ENCODE measurements at places on chromosomes 2 and 18.

GRCh38 chr2:63776382-63776781 is 65.3 kb upstream of the UGP2 start:
- no peak for DNase-seq

GRCh38 chr18:59606193-59607077 is 90.8 kb downstream of the CCBE1 start:
- no peak for DNase-seq

DNA sequence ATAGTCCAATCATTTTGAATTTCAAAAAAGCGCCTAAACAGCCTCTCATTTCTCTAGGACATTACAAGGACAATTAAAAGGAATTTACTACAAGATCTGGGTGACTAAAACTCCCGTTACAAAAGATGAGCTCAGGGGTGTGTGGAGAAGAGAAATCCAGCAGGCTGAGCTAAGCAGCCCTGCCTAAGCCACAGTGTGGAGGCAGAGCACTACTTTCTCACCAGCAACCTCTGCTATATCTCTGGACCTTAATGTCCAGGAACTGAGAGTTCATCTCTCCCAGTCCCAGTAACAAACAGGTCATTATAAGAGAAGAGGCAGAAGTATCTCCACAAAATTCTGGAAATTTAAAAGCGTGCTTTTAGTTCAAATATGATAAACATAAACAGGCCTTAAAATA is 18.9 kb upstream of the ANKRD62 start:
- DNase-seq, result no peak

DNA sequence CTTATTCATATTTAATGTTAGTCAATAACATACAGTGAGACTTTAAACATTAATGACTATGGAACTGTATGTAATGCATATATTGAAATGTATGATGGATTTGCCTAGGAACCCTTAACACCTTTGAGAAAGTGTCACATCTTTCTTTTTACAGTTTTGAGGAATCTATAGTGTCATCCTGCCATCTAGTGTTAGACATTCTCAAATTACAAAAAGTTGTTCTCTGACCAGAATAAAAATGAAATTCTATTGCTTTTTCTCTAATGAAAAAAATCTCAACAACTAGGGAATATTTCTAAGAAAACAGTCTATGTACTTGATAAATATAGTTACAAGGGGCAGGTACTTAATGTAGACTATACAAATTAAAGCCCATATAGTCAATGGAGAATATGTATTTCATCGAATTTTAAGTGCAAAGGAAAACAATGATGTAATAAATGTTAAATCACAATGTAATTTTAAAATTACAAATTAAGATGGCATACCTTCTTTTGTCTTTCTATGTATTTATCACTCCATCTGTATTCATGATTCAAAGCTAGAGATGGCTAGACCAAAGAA is 5.1 kb upstream of the CALCRL start:
- no peak for DNase-seq

DNA sequence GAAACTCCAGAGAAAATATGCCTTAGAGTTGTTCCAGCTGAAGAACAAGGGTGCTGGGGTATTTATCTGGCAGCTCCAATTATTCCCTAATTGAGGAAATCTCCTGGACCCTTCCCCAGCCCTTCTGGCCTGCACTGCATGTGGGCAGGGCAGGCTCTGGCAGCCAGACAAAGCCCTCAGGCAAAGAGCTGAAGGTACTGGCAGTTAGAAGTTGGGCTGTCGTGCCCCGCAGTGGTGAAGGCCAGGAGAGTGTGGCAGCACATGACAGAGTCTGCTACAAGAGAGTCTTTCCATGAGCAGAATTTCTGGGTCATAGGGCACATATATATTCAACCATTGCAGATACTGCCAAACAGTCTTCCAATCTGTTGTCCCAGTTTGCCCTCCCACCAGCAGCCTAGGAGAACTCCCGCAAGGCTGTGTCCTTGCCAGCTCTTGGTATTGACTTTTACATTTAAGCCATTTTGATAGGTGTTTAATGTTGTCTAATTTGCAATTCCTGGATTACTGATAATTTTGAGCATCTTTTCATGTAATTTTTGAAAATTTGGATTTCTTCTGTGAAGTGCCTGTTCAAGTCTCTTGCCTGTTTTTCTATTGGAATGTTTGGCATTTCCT is 26.6 kb downstream of the ONECUT2 start:
- no peak for DNase-seq

GRCh38 chr2:74779587-74780135 is 54.3 kb upstream of the HK2 start:
- DNase-seq, result no peak

- DNase-seq, result peak; percentile 41
These were observed 285.0 kb upstream of the PARD3B start for GRCh38 chr2:204260162-204260877.

- no peak for DNase-seq
These were observed 146.3 kb upstream of the SKOR2 start for GRCh38 chr18:47397671-47398319.

- DNase-seq, result no peak
These were observed 12.9 kb downstream of the FZD7 start for GRCh38 chr2:202046572-202046971.

DNA sequence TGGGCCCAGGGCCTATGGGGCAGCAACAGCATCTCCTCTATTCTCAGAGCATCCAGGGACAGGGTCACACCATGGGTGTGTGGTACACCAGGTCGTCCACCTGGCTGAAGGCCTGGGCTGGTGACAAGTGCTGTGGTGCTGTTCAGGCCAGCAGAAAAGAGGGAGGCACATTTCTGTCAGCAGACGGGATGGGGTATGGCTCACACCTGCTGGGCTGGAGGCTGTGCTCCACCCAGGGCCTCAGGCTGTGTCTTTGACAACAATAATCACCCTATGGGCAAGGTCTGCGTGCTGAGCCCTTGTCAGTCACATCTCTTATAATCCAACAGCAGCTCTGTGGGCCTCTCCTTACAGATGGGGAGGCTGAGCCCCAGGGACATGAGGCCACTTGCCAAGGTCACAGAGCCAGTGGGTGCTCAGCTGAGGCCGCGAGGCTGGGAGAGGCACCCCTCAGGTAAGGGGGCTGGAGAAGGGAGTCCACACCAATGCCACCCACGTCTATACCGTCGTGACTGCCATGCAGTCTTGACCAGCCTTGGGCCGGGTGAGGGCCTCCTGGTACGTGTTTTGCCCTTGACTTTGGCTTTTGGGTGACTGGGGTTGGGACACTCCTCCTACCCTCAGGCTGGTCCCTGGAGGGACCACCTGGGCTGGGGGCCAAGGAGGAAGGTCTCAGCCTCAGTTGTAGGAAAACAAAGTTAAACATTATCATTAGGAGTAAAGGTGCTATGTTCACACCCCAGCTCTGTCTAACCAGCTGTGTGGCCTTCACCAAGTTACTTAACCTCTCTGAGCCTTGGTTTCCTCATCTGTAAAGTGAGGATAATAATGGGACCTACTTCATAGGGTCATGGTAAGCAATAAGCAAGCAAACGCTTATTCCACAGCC is 5.6 kb upstream of the HS6ST1 start:
- DNase-seq, result no peak

DNA sequence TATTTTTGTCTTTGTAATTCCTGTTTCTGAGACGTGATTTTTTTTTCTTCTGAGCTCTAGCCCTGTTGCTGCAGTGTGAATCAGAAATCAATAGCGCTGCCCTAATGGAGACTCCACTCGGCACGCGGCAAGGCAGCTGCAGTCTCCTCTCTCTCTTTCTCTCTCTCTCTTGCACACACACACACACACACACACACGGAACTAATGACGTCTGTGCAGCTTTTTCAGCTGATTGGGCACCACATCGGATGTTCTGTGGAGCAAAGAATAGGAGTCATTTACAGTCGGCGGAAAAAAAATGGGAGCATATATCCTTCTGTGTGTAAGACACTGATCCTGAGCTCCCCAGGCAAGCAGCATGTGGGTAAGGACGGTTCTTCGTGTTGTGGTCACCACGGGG is 2.0 kb upstream of the MYT1L start:
- DNase-seq, result no peak

GRCh38 chr2:67322353-67323001 is 74.7 kb upstream of the ETAA1 start:
- DNase-seq, result no peak

DNA sequence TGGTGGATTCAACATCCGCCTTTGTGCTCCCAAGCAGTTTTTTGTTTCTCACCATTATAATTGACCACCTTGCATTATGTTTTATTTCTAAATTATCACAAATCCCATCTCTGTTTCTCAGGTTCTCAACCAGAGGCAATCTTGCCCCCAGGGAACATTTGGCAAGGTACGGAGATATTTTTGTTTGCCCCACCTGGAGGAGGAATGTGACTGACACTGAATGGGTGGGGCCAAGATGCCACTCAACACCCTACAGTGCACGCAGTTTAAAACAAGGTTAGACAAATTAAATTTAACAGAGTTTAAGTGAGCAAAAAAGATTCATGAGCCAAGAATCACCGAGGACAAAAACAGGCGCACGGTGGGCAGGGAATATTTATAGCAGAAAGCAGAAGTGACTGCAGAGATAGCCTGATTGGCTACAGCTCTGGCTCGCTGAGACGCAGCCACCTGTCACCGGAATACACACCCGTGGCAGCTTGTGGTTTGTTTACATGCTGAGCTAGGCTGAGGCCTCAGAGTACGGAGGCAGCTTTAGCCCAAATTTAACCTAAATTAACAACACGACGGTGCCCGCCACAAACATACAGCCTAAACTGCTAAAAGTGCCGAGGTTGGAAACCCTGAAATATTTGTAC is 150.0 kb upstream of the ALKAL2 start:
- no peak for DNase-seq

GRCh38 chr2:88180605-88181240 is 10.6 kb downstream of the THNSL2 start:
- DNase-seq, result no peak

DNA sequence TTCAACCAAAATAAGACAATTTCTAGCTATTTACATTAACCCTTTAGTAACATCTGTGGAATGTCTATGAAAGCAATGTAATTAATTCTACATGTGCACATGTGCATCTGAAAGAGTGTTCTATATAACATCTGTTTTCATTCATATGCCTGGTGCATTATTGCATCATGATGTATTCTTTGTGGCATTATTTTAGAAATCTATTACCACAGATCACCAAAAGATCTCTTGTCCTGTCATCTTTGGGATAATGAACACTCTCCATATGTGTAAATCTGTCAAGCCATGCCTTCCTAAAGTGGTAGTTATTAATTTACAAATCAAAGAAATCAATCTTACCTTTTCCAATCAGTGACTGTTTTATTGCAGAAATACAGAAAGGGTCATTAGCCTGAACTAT is 86.9 kb downstream of the TRIB2 start:
- no peak for DNase-seq

- no peak for DNase-seq
These were observed 156.4 kb downstream of the RDH14 start for GRCh38 chr2:18403921-18404522.

- DNase-seq, result no peak
These were observed 46.6 kb downstream of the TAF1B start for GRCh38 chr2:9889812-9890261.

GRCh38 chr2:140491876-140492275 is 1638.9 kb downstream of the LRP1B start:
- DNase-seq, result no peak

DNA sequence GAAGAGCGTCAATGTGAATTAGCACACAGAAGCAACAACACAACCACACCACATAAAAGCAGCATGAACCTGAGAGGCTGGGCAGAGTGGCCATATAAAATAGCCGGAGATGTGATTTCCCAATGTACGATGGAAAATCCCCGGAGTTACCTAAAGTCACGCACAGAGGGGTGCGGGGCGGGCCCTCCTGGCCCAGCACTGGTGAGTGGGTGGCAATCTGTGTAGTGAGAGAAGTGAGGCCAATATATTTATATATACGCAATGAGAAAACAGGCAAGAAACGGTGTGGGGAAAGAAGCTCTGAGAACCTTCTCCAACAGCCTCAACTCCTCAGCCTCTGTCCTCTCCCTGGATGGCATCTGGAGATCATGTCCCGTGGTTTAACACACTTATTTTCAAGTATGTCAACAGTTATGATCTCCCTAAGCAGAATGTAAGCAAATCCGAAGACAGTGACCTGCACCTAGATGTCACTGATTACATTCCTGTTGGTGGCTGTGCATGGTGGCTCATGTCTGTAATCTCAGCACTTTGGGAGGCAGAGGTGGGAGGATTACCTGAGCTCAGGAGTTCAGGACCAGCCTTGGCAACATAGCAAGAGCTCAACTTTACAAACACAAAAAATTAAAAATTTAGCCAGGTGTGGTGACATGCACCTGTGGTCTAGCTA is 41.6 kb downstream of the CRACDL start:
- DNase-seq, result no peak

DNA sequence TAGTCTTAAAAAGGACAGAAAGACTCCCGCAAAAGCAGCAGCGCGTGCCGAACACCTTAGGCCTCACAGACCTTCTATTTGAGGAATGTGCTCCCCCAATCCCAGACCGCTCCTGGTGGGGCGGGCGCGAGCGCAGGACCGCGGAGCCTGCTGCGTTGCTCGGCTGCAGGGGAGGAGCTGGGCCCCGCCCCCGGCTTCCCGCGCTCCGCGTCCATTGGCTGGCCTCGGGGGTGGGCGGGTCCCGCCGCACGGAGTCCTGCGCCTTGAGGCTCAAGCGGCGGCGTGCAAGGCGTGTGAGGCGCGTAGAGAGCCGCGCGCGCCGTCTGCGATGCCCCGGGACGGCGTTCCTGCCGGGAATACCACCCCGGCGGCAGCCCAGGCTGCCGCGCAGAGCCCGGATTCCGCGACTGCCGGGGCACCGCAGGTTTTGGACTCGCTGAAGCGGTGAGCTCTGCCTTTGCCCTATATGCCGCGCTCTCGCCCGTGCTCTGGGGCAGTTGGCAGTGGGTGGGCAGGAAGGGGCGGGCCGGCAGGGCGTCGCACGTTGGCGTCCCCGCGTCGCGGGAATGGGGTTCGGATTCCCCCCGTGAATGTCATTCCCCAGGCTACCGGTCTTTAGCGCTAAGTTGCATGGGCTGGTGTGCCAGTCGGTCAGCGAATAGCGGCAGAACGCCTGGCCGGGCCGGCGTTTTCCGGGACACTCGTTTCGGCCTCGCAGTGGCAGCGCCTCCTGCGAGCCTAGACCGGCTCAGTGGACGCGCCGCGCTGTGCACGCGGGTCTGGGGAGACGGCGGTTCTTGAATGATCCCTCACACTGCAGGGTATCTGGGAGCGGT is 49.6 kb upstream of the PAIP2B start:
- DNase-seq, result peak; percentile 91

- DNase-seq, result peak; percentile 67
These were observed at the start of gene ABHD1 for GRCh38 chr2:27123302-27124150. Gene ABHD1 (plus strand): TSS chr2:27123815. CDS start chr2:27123949, 134 bp downstream.

- no peak for DNase-seq
These were observed 437.4 kb upstream of the MC4R start for GRCh38 chr18:60809937-60810336.

DNA sequence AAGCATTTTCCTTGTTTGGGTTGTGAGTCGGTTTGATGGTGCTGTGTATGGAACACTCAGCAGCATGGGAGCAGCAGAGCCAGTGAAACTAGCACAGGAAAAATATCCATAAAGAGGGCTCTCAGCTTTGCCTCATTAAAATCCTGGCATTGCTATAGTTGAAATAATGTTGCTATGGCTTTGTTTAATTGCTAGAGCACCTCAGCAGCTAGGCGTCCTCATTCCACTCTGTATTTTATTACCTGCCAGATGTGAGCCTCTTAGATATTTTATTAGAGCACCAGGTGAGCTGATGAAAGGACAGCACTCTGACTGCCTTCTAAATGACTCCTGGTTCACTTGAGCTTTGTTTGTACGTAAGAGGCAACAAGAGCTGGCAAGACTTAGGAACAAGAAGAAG is 232.4 kb downstream of the MTX2 start:
- no peak for DNase-seq

All from occipital lobe (tissue), 3 donors.